NAMALWA (cell line): ENCODE measurements at places on chromosomes 3 and 15.

- no peak for DNase-seq
These were observed 31.2 kb downstream of the RFTN1 start for GRCh38 chr3:16482194-16482769.

DNA sequence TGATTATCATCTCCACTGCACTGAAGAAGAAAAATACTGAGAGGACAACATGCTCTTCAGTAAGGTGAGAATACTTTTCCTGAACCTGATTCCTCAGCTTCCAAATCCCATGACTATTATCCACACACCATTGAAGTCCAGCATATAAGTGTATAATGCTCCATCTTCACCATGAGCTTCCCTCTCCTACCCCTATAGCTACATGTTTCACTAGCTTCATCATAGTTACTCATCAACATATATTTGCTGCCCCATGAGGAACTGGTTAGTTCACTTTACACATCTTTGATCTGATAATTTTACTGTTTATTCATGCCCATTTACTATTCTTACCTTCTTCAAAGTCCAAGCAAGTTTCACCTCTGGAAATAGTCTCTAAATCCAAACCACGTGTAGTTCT is 908.5 kb upstream of the SEMA6D start:
- DNase-seq: no peak

GRCh38 chr3:170907637-170908234 is 701 bp downstream of the EIF5A2 start:
- DNase-seq: peak; percentile 38

DNA sequence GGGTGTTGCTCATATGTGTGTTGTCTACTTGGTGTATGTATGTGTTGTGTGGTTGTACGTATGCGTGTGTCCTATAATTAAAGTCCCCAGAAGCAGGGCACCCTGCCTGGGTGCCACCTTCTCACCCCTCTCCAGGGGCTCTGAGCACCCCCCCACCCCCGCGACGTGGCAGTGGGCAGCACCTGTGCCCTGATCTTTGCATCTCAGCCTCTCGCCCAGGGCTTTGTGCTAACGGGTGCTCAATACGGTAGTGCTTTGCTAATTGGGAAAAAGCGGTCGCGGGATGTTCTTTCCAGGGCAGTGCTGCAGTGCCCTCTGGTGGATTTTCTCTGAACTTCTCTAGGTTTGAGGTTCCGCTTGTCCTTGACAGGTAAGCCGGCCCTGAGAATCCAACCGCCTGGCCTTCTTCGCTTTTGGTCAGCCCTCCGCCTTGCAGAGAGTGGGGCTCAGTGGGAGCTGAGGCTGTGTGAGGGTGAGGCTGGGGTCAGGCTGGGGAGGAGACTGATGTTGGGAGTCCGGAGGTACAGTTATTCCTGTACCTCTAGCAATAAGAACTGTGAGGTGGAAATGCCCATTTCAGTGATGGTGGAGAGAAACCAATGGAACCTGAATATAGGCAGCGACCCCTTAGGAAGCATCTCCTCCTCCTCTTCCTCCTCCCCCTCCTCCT is 17.6 kb upstream of the EPHB3 start:
- peak; percentile 93 for DNase-seq
